Stimulated activated CD4-positive, alpha-beta T cell treated with anti-CD3 and anti-CD28 coated beads, Interleukin-12 subunit alpha, Interleukin-12 subunit beta, amount 100 ng/mL, for 24 hours (primary cell): ENCODE measurements at places on chromosomes 16 and 17.

DNA sequence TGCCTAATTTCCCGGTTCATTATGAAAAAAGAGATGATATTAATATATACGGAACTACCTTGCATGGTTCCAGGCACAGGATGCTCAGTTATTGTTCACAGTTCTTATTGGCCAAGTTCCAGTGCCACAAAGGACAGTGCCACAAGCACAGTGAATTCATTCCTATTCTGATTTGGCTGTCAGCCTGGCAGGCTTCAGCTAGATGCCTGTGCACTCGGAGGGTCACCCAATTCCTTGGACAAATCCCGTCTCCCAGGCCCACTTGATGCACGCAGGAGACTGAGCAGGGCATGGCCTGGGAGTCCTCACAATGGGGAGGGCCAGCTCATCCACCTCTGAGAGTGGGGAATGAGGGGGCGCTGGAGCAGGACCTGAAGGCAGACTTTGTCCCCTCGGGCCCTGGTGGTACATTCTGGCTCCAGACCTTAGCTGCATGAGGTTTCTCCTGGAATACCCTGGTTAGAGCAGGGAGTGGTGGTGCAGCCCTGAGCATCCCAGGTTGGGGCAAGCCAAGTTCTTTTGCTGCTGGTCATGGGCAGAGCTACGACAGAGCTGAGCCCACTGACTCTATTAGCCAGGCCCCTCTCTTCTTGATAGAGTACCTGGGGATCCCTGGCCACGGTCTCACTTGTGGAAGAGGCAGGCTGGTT lies 41.4 kb downstream of the MIS12 start:
- DNase-seq = no peak

DNA sequence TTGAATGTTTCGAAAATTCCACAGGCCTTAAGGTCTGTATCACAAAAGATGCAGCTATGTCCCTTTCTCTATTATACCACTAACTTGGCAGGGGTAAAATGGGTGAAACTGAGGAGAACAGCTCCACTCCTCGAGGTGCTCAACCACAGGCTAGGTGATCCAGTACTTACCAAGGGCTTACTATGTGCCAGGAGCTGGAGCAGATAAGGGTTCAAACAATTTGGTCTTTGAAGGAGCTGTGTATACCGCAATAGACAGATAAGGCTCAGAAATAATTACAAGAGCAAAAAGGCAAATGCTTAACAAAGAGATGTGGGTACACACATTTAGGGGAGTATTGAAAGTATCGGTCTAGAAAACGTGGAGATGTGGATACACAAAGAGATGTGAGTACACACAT lies 1.5 kb downstream of the XPO6 start:
- DNase-seq = no peak

- no peak for DNase-seq
These were observed 15.1 kb upstream of the RNPS1 start for GRCh38 chr16:2282866-2283555.

GRCh38 chr17:75689441-75689873 lies 22.3 kb downstream of the SAP30BP start:
- DNase-seq = peak; percentile 9

DNA sequence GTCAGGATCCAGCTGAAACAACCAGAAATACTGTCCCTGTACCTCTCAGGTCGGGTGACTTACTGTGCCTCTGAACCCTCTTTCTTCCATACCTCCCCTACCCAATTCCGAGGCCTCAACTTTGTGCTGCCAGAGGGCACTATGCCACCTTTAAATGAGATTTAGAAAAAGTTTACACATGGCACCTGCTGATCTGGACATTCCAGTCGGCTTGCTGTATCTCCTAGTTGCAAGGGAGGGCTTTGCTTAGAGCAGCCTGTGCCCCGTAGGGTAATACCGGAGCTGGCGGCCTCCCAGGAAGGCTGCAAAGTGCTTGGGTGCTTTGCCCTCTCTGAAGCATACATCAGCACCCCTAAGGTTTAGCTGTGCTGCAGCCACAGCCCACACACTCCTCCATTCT lies 306.0 kb upstream of the RBFOX1 start:
- DNase-seq = no peak

- no peak for DNase-seq
These were observed 390 bp upstream of the BBS2 start for GRCh38 chr16:56520251-56520577.

GRCh38 chr16:88451586-88452481 lies 1.2 kb upstream of the ZFPM1 start:
- no peak for DNase-seq

GRCh38 chr17:47884905-47885730 lies 10.9 kb upstream of the SP2 start:
- no peak for DNase-seq

GRCh38 chr17:80949451-80950421 lies 41.9 kb upstream of the CHMP6 start:
- DNase-seq = no peak

GRCh38 chr17:1783834-1784611 lies 22.2 kb downstream of the SERPINF1 start:
- DNase-seq = no peak

GRCh38 chr16:4663777-4664465 lies 29.4 kb upstream of the NUDT16L1 start:
- no peak for DNase-seq

DNA sequence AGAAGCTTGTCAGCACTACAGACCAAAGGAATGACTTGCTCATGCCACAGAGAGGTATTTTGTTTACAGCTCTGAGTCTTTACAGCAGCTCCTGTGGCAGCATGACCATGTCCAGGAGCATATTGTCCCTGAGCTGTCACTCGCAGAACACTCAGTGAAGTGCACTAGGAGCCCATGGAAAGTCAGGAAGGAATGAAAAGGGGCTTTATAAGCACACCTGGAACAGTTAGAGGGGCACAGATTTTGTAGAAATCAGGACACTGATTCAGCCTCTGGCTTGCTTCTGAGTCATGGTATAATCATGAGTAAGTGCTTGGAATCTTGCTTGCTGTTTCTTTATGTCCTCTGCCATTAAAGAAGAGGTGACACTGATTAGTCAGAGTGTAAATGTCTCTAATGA lies 41.0 kb downstream of the TADA2A start:
- no peak for DNase-seq

DNA sequence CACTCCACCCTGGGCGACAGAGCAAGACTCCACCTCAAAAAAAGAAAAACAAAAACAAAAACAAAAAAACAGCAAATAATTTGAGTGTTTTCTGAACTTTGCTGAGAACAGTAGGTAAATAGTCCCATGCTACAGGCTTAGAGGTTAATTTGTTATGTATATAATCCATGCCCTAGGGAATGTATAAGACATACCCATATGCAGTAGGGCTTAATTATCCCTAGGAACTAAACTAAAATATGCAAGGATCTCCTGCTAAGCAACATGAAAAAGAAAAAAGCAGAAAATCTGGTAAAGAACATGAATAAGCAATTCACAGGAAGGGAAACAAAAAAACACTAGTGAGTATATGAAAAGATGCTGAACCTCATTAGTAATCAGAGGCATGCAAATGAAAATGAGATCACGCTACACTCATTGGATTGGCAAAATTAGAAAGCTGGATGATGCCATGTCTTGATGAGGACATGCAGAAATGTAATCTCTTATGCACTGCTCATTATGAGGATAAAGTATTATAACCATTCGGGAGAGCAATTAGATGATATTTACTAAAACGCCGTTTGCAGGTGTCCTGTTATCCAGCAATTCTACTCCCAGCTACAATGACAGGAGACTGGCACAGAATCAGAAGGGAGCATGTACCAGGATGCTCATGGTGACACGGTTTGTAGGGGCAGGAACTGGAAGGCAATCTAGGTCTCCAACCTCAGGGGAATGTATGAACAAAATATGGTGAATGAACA lies 5.6 kb downstream of the KCTD13 start:
- no peak for DNase-seq

- no peak for DNase-seq
These were observed 7.7 kb upstream of the PPL start for GRCh38 chr16:4944333-4945281.

- DNase-seq = no peak
These were observed 28.4 kb upstream of the EIF1 start for GRCh38 chr17:41660221-41660711.

DNA sequence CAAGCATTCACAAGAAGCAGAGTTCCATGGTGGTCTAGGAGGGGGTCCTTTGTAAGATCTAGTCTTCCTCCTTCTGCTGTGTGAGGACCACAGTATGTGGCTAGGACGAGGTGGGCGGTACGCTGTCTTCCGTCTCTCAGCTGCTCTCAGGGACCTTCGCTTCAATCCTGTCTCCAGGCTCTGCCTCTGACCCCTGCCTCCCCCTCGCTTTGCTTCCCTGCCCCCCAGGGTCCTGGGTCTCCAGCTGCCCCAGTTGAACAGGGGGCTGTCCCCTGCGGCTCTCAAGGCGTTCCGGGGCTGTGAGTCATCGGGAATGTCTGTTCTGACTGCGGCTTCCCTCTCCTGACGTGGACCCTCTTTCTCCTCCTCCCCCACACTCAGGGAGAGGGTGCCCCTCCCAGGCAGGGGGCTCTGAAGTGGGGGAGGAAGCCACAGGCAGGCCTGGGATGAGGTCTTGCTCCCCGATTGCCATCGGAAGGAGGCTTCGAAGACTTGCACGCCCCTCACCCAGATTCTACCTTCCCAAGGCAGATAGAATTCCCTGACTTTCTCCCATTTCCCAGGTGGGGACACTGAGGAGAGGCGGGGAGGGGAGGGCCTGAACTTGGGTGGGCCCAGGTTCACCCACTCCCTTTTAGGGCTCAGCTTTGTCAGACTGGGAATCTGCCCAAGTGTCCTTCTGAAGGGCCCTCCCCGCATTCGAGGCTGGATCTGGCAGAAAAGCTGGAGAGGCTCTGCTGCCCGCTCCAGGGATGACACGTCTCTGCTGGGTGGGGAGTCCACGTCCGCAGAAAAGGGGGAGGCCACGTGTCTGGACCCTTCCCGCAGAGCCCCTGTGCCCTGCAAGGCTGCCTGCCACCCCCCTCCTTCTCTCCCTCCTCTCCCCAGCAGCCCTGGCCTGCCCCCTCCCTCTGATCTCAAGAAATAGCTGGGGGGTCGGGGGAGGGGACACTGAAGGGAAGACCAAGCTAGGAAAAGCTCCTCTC lies 9.1 kb upstream of the COL1A1 start:
- DNase-seq = no peak

DNA sequence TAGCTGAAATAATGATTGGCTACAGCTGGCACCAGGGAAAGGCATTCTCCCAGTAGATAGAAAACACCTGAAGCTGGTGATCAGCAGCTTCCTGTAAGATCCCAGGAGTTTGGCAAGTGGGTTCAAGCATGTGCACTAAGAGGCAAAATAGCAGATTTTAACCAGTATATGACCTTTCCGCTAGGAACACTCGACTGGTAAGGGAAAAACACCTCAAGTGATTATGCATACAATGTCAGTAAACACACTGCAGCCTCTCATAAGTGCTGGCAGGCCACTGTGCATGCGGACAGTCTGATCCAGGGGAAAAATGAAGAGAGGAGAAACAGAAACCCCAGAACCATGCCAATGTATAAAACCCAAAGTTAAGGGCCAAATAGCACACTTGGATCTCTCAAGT lies 49.0 kb upstream of the HLF start:
- DNase-seq = no peak

- no peak for DNase-seq
These were observed 41.2 kb downstream of the ARHGAP17 start for GRCh38 chr16:24973809-24974461.

DNA sequence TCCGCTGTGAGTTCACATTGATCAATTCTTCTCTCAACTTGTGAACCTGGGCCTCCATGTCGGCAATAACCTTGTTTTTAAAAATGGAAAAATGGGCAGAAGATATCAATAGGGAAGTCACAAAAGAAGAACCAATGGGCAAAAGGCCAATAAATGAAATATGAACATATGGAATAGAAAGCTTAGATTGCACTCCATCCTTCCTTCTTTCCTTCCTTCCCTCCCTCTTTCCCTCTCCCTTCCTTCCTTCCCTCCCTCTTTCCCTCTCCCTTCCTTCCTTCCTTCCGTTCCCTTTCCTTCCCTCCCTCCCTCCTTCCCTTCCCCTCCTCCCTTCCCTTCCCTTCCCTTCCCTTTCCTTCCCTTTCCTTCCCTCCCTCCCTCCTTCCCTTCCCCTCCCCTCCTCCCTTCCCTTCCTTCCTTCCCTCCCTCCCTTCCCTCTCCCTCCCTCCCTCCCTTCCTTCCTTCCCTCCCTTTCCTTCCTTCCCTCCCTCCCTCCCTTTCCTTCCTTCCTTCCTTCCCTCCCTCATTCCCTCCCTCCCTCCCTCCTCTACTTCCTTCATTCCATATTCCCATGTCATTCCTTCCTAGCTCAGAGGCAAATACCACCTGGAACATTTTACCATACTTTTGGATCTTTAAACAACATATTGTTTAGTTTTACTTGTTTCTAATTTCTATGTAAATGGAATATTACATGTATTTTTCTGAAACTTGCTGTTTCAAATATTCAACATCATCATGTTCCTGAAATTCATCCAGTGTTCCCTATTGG lies 290.7 kb upstream of the AXIN2 start:
- no peak for DNase-seq

DNA sequence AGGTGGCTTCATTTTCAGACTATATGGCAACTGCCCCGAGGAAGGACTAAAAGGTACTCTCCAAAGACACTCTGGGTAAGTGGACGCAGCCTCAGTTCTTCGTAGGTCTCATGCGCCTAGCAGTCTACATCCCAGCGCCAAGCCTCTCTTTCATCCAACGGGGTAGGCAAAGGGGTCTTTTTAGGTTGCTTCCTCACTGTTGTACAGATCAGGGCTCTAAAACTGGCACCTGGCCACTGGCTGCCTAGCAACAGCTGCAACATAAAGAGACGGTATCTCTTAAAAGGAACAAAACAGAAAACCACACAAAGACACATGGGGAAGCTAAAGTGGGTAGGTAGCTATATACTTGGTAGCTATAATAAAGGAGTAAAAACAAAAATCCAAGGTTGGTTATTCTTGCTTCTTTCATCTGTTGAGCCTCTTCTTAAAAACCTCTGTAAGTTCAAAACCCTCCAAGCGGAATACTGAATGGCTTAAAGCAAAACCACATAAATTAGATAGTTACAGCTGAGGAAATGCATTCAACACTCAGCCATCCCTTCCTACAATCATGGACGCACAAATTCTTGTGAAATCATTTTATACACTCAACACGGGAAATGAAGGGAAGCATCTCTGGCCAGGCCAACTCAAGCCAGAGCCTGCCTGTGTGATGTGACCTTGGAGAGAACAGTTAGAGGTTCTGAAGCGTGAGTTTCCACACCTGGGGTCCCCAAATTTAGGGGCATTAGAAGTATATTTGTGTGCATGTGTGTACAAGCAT lies 22.7 kb downstream of the CYTH1 start:
- DNase-seq = no peak

- DNase-seq = no peak
These were observed 14.5 kb upstream of the RPL13 start for GRCh38 chr16:89545831-89546574.

- DNase-seq = no peak
These were observed 71.0 kb downstream of the COPRS start for GRCh38 chr17:31787857-31788570.

DNA sequence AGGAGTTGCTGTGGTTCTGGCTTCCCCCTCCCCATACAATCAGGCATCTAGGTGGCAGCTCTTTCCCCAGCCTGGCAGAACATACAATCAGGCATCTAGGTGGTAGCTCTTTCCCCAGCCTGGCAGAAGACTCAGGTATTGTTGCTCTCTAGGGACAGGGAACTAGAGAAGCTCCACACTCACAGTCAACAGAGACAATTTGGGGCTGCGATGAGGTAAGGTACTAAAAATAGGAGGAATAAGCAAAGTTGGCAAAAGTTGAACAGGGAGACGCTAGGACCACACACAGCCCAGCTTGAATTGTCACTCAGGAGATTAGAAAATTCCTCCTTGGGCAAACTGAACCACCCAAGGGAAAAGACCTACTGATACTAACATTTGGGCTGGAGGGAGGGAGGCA lies 315.5 kb upstream of the CDH5 start:
- no peak for DNase-seq
